CD4-positive, alpha-beta T cell treated with Interleukin-4 for 4 hours (primary cell): ENCODE measurements at places on chromosomes 11 and 22.

DNA sequence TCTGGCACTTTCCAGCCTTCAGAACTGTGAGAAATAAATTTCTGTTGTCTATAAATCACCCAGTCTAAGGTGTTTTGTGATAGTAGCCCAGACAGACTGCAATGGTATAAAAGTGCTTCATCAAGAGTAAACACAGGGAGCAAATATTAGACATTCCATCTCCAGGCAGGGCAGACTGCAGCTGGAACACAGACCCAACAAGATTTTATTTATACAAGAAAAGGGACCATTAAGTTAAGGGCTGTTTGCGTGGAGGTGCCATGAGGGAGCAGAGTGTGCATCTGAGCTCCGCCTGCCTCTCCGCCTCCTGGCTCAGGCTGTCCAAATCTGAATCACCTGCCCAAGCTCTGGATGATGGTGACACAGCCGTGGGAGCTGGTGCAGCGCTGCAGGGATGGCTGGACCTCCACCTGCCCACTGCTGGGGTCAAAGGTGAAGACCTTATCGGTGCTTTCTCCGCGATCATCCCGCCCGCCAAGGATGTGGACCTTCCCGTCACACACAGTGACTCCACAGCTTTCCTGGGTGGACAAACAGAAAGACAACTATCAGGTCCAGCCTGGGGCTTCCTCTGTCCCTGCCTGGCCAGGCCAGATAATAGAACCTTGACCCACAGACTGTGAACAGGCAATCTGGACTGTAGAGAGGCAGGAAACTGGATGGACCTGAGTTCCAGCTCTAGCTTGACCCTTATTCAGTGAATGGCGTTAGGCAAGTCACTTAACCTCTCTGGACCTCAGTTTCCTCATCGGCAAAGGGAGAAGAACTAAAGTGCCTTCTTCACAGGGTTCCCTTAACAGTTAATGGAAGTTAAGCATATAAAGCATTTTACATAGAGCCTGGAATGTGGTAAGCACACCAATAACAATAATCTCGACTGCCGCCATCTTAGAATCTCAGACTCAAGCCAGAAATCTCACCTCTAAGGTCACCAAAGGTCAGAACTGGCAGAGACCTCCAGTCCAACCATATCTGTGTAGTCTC lies 10.5 kb downstream of the KLHL35 start:
- no peak for DNase-seq

DNA sequence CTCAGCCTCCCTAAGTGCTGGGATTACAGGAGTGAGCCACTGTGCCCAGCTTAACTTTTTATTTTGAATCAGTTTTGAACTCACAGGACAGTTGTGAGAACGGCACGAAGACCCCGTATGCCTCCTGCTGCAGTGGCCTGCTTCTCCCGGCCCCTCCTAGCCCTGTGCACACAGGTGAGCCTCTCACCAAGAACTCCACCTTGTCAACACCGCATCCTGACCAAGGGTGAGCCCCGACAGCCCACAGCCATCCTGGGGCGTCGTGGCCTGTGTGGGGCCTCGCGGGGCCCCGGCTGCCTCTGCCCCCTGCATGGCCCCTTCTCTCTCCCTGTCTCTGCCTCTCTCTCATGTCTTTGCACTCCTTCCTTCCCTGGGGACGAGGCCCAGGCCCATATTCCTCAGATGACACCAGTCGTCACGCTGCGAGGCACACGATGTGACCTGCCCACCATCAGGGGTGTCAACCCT lies 38.8 kb downstream of the GNB1L start:
- DNase-seq = no peak

DNA sequence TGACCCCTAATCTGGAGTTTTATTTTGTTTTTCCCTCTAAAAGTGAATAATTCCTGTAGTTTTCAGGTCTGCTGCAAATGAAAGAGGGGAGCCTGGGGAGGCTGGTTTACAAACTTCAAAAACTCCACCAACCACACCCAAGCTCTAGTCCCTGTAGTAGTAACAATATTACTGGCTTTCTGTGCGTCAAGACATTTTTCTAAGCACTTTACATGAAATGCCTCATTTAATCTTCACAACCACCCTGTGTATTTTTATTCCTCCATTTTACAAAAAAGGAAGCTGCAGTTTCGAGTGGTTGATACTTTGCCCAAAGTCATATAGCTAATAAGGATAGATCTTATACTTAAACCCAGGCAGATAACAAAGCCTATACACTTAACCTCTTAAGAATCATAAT lies 23.5 kb downstream of the CTNND1 start:
- DNase-seq = no peak

- no peak for DNase-seq
Observed at GRCh38 chr11:131662317-131662972, 292.0 kb downstream of the NTM start.

- no peak for DNase-seq
Observed at GRCh38 chr11:132101881-132102280, 731.5 kb downstream of the NTM start.

DNA sequence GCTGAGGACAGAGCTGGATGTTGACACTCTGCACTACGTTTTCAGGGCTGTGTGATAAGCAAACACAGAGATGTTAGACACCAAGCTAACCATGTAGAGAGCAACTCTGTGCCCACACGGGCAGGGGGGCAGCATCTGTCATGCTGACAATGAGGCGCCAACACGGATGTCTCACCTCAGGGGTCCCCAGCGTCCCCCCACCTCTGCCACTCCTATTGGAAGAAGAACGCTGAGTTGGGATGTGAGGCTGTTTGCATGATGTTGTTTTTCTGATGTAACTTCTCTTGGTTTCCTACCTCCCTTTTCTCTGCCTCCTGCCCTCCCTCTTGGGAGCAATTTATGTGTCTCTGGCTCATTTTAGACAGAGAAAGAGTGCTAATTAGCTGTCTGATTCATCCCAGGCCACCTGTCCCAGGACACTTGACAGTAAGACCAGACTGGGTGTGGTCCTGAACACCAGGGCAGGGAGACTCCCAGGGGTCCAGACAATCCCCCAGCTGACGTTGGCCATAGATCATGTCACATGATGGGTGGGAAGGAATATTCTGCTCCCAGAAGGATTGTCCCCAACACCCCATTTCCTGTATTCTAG lies 89.2 kb upstream of the NCAM1 start:
- DNase-seq = no peak

GRCh38 chr11:110710628-110711381 lies 1.4 kb downstream of the ARHGAP20 start:
- DNase-seq = no peak

DNA sequence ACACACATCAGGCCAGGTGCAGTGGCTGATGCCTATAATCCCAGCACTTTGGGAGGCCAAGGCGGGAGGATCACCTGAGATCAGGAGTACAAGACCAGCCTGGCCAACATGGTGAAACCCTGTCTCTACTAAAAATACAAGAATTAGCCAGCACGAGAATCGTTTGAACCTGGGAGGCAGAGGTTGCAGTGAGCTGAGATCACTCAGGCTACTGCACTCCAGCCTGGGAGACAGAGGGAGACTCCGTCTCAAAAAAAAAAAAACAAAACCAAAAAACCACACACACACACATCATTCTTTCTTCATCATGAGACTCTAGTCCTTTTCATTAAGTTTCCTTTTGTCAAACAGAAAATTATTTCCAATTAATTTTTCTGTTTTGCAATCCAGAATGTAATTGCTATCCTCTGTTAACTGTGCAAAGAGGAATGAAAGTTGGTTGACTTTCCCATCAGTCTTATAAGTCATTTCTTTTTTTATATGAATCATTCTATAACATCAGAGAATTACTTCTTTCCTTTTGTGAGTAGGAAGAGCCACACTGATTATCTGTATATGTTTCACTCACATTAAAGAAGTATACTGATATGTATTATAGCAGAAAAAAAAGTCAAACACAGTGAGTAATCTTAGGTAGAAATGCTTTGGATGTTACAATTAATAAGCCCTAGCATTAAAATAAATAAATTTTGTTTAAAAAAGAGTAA lies 52.2 kb downstream of the HORMAD2 start:
- no peak for DNase-seq

DNA sequence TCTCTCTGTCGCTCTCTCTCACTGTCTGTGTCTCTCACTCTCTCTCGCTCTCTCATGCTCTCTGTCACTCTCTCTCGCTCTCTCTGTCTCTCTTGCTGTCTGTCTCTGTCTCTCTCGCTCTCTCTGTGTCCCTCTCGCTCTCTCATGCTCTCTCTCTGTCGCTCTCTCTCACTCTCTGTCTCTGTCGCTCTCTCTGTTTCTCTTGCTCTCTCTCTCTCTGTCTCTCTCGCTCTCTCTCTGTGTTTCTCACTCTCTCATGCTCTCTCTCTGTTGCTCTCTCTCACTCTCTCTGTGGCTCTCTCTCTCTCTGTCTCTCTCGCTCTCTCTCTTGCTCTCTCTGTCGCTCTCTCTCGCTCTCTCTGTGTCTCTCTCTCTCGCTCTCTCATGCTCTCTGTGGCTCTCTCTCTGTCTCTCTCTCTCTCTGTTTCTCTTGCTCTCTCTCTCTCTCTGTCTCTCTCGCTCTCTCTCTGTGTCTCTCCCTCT lies 33.2 kb upstream of the BRSK2 start:
- DNase-seq = no peak

DNA sequence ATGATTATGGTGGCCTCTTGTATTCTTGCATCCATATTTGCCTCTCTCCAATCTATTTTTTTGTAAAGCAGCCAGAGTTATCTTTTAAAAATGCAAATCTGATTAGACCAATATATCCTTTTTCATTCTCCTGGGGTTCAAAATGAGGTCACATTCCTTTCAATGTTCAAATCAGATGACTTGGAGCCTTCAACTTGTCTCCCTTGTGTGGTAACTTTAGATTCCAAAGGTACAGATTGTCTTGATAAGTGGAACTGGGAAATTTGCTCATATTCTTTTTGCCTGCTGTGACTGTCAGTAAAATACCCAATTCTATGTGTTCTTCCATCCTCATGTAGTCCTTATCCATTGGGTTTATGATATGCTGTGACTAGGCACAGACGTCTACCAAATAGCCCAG lies 15.1 kb upstream of the CAPRIN1 start:
- no peak for DNase-seq

DNA sequence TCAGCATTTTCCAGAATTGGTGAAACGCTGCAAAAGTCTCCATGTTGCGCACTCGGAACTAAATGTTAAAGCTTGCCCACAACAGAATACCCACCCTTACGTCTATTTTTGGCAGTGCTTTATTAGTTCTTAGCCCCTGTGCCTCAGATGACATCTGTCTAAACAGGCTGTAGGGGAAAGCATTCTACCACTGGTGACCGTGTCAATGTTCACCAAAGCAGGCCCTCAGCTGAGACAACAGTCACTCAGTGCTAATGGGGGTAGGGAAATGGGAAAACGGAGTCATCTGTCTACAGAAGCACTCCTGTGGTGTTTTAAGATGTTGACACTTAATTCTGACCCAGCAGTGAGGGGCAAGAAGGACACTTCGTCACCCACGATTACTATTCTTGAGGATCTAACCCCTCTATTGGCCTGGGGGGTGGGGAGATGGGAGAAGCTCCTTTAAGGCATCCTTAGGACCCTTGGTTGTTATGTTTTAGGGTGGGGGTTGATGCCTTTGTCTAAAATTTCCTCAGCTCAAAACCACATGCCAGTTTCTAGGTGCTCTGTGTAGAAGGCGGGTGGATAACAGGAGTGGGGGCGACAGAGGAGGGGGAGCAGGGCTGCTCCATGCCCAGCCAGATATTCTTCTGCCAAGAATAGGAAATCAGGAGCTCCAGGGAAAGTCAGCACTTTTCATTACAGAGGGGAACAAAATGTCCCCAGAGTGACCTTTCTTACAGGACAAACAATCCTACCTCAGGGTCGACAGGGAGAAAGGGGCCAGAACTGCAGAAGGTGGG lies 15.6 kb upstream of the MFRP start:
- no peak for DNase-seq

- no peak for DNase-seq
Observed at GRCh38 chr22:28986366-28986765, 75.3 kb downstream of the C22orf31 start.

DNA sequence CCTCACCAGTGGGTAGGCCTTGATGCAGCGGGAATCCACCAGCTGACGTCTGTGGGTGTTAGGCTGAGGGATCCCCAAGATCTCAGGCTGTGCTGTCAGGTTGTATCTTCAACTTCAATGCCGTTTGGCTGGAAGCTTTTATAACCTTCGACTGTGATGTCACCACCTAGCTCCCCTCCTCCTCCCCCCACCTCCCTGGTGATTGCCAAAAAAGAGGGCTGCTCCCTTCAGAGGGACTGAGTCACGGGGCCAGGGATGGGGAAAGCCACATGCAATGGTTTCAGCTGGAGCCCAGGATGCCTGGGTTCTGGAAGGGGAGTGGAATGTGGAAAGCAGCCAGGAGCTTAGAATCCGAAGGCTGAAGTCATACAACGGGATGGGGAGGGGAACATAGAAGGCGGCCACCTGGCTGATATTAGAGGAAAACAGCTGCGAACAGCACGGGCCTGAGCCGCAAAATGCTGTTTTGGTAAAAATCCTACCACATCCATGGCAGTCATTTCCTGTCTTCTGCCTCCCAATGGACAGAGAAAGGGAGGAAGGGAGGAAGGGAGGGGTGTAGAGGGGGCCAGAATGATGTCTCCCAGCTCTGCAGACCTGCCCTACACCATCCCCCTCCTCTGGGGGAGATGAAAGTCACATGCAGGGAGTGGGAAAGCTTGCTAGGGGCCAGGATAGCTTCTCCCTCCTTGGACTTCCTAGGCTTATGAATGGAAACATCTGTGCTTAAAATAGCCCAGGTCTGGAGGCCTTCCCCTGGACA lies at the start of gene LRRN4CL:
LRRN4CL (minus strand) TSS at position 110 of the 763 bp plus-strand sequence. CDS start 1,022 bp downstream, outside the sequence.
- no peak for DNase-seq

DNA sequence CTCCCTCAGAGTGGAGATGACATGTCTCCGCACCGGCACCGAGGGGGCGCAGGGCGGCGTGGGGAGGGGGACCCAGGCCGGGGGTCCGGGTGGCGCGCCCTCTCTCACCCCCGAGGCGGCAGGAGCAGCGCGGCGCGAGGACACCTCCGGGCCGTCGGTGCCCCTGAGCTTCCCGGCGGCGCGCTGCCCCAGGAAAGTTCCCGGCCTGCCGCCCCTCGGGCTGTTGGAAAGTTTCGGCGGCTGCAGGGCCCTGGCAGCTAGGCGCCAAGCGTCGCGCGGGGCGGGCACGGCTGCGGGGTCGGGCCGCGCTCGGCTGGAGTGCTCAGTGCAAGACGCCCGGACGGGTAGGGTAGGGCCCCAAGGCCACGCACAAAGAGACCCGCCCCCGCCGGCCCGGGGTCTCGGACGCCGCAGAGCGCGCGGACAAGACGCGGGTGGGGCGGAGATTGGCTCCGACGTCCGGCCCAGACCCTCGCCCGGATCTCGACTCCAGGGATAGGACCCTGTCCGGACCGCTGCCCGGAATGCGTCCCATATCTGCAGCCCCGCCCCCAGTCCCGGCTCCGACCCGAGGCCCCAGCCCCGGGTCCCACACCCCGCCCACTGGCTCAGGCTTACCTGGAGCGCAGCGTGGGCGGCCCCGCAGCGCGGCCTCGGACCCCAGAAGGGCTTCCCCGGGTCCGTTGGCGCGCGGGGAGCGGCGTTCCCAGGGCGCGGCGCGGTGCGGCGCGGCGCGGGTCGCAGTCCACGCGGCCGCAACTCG lies 471 bp downstream of the ARVCF start:
- no peak for DNase-seq

DNA sequence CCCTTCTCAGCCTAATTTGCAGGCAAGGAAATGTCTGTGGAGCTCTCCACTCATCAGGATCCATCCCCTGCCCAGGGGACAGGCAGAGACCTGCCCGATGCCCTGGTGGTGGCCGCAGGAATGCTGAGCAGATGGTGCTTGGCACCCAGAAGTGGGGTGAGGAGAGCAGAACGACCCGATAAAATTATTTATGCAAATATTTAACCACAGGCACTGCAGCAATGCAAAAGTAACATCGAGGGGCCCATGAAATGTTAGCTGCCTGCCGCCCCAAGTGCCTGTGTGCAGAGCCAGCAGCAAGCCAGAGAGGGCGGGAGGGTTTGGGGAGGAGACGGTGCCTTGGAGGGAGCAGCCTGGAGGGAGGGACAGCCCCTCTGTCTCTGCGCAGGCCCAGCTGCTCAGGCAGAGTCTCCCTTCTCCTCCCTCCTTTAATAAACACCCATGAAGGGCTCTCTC lies 205.5 kb downstream of the CTTN start:
- DNase-seq = no peak
